ENCODE measurements at places on chromosomes 7 and 10.

DNA sequence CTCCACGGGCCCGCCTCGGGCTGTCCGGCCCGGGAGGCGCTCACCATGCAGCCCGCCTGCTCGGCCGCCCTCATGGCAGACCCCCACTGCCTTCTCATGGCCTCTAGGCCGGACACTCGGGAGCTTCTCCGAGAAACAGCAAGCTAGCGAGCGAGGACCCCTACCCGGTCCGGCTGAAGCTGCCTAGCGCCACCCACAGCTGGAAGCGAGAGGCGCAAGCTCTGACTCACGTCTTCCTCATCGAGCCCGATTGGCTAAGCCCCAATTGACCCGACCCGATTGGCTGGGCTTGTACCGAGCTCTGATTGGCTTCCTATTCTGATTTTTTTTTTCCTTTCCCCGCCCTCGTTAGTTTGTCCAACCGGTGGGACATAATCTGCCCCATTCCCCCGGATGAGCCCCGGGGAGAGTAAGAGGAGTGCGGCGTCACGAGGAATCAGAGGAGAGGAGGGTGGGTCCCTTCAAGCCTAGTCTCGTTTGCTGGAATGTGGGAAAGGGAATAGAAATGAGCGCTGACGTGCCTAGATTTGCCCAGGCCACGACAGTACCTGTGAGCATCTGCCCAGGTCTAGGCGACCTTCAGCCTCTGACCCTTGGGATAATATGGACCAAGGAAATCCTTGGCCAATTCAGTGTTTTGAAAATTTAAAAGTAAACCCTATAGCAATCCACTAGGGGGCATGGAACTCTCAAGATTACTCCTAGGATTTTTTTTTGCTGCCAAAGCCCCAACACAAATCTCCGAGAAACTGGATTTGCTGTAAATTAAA, at the start of gene TYSND1:
TYSND1 (minus strand) TSS at position 212 of the 770 bp plus-strand sequence; CDS start at position 98, 114 bp downstream.
- peak; percentile 97 for DNase-seq

DNA sequence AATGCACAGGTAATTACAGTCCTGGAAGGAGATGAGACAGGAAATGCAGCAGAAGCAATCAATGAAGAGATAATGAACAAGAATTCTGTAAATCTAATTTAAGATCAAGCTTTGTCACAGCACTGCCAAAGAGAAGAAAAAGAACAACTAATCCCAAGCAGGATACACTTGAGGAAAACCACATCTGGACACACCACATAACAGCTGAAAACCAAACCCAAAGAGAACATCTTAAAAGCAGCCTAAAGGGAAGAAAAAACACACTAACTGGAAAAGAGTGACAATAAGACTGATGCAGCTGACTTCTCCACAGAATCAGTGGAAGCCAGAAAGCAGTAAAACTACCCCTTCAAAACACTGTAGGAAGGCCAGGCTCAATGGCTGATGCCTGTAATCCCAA, 10.2 kb downstream of the CYTH3 start:
- DNase-seq: no peak

DNA sequence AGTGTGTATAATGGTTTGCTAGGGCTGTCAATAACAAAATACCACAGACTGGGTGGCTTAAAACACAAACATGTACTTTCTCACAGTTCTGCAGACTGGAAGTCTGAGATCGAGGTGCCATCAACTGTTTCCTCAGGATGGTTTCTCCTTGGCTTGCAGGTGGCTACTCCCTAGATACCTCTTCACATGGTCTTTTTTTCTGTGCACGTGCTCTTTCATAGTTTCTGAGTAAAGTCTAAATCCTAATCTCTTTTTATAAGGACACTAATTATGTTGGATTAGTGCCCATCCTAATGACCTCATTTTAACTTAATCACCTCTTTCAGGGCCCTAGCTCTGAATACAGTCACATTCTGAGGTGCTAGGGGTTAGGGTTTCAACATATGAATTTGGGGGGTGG, 65.9 kb downstream of the AMPH start:
- no peak for DNase-seq

- DNase-seq: no peak
Measured at GRCh38 chr7:2821161-2821841, 22.8 kb downstream of the GNA12 start.

GRCh38 chr10:71878327-71879034, 27.4 kb upstream of the PSAP start:
- peak; percentile 48 for DNase-seq

DNA sequence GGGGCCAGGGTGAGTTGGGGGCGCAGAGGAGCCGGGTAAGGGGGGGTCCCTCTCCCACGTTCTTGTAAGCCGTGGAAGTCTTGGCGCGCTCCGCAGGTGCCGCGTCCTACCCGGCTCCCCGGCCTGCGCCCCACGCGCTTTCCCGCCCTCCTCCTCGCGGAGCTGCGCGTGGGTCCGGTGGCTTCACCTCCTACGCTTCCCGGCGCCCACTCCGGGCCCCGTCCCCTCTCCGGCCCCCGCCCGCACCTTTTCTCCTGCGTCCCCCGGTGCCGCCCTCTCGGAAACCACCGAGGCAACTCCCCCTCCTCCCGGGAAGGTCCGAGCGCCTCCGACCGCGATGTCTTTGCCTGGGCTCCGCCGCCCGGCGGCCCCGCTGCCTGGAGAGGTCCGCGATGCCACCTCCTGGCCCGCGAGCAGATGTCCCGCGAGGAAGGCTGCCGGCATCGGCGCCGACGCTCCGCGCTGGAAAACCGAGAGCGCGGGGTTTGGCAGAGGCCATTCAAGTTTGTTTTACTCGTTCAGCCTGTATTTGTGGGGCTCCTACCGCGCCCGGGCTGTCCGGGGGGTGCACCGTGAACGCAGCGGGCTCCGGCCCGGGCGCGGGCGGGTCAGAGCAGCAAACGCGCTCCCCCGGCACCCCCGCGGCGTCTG, 2.4 kb upstream of the NKX6-2 start:
- no peak for DNase-seq

DNA sequence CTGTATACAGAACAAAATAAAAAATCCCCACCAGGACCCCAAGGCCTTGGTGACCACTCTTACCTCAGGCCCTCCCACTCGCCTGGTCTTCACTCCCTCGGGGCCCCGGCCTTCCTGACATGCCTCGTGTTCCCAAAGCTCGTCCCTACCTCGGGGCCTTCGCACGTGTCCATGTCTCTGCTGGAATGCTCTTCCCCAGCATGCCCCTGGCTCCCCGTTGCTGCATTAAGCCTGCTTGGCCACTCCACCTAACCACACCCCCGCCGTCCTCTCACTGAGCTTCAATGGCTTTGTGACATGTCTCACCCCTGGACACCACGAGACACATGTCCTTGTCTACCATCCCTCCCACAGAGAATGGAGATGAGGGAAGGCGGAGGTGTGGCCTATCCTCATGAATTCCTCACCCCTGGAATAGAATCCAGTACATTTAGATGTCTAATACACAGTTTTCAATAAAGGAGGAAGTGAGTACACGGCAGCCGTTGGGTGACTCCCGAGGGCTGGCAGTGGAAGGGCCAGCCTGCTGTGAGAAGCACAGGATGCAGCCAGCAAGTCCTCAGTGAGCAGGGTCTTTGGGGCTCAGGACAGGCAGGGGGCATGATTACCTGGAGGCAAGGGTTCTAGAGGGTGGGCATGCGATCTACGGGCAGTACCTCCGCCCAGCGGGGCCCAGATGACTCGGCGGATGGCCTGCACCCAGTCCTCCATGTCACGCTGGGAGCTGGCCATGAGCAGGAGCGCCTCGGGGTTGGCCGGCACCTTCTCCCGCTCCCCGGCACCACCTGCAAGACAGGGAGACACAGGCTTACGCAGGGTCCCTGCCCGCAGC, 125.7 kb downstream of the ARHGAP22 start:
- DNase-seq: no peak

DNA sequence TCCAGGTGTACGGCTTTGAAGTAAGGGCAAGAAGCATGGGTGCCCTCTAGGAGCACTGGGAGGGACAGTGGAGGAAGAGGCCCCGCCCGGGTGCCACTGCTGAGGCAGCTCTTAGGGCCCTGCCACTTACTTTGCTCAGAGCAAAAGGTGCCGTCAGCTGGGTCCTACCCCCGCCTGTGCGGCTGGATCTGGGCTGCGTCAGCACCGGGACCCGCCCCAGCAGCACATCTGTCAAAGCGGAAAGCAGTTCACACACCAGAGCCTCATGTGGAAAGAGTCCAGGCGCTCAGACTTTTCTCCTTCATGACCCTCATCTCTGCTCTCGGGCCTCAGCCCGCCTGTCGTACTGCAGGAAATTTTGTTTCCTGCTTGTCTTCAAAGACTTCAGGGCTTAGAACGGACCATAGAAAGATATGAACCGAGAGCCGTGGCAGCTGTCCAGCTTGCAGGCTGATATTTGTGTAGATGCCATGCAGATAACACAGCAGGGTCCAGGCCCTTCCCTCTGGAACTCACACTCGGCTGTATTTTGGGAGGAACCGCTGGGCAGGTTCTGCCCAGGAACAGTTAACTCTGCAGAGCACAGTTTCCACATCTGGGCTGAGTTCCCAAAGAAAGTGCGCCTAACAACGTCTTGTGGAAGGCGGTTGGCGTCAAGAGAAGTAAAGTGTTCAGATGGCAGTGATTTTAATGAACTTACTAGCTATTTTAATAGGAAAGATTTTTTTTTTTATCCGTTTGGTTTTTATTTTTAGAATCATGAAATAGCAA, 44.3 kb upstream of the PRKAR1B start:
- DNase-seq: no peak

- no peak for DNase-seq
Measured at GRCh38 chr10:66737241-66737640, 188.6 kb upstream of the LRRTM3 start.
